Activated CD4-positive, alpha-beta T cell treated with anti-CD3 and anti-CD28 coated beads for 4 hours (primary cell): ENCODE measurements at places on chromosomes 5 and 9.
A peak's percentile ranks its signal among the peaks of the same experiment; 100 is the strongest.

DNA sequence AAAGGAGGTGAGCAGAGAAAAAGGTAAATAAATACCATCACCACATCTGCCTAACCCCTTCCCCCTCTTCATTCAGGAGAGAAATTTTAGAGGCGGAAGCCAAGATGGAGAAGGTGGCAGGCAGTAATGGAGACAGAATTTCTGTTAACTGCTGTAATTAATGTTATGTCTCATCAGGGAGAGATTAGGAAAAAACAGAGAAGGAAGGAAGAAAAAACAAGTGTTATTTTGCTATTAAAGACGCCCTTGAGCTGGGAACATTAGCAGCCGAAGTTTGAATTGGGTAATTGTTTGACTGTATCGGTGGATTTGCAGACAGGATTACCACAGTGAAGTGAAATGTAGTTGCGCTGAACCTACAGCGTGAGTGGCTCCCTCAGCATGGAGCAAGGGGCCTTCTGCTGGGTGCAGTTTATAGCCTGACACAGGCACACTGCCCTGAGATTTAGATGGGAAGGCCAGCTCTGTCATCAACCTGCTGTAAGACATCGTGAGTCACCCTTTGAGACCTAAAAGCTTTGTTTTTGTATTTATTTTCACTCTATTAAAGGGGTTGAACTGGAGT lies 136.3 kb downstream of the ASTN2 start:
- DNase-seq, result no peak

GRCh38 chr9:94298949-94299599 lies 29.4 kb downstream of the NUTM2F start:
- DNase-seq, result no peak

DNA sequence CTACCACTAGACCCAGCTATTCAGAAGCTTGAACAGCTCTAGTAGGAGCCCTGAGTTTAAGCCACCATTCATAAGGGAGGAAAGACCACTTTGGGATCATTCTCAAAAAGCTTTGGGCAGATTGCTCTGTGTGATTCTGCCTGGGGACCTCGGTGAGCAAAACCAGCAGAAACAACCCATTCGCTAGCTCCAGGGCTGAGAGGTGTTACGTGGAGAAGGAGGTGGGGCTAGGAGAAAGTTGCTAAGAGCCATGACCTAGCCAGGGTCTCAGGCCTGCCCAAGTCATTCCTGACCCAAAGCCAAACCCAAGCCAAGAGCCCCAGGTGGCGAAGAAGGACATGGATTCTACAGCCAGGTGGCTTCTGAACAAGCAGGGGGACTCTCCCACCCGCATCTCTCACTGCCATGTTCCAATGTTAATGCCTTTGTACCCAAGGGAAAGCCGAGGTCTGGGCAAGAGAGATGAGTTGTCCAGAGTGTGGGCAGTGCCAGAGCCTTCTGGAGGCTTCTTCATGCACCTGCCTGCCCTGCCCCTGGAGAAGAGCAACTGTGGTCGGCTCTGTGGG lies 4.0 kb upstream of the BARHL1 start:
- DNase-seq, result no peak

DNA sequence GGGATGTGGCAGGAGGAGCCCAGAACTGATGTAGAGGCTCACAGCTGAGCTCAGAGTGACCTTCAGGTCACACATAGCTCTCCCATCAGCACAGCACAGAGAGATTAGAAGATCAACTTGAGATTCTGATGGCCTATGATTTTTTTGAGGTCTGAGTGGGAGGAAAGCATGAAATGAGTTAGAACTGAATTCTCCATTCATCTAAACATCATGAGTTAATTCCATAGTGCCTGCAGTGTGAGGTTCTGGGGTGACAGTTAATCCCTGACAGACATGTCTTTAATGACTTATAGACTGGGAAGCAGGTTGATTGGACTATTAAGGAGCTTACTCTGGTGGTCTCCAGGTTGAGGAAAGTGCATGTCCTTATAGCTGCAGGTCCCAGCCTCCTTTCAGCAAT lies 22.4 kb downstream of the SLC22A5 start:
- DNase-seq, result no peak

DNA sequence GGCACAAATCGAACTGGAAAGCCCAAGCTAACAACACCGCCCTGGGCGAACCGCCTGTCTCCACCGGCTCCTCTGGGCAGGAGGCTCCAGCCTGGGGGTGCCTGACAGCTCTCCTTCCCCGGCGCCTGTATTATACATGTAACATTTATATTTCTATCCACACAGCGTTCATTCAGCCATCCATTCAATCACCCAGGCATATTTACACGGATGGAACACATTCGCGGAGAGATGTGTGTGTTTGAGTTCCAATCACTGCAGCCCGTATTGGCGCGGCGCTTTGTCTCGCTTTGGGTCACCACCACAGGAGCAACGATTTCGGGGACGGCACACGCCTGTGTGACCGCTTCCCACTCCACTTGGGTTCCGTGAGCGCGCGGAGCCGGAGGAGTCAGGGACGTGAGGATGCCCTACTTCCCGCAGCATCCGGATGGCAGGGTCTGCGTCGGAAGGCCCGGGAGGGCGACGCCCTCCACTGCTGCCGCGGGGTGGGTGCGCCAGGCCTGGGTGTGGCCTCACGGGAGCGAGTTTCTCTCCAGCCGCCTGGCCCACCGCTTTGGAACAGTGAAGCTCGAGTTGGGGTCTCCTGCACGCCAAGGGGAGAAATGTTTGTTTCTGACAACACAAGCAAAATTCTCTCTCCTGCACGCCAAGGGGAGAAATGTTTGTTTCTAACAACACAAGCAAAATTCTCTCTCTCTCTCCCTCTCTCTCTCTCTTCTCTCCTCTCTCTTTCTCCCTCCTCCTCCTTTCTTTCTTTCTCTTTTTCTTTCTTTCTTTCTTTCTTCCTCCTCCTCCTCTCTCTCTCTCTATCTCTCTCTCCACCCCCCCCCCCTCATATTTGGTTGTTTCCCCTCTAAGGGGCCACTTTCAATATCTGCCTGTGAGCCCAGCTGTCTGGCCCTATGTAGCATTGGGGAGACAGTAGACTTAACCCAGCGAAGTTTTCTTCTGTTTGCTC lies 1.1 kb upstream of the SV2C start:
- DNase-seq, result no peak

DNA sequence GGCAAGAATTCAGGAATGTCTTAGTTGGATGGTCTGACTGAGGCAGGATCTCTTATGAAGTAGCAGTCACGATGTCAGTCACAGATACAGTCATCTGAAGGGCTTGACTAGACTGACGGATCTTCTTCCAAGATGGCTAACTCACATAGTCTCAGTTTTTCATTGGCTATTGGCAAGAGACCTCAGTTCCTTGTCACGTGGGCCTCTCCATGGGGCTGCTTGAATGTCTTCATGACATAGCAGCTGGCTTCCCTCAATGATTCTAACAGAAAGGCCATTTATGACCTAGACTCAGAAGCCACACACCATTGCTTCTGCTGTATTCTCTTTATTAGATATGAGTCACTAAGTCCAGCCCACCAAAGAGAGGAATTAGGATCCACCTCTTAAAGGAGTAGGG lies 4.7 kb downstream of the APC start:
- no peak for DNase-seq

GRCh38 chr9:89421595-89421994 lies 76.3 kb downstream of the SEMA4D start:
- peak; percentile 71 for DNase-seq

DNA sequence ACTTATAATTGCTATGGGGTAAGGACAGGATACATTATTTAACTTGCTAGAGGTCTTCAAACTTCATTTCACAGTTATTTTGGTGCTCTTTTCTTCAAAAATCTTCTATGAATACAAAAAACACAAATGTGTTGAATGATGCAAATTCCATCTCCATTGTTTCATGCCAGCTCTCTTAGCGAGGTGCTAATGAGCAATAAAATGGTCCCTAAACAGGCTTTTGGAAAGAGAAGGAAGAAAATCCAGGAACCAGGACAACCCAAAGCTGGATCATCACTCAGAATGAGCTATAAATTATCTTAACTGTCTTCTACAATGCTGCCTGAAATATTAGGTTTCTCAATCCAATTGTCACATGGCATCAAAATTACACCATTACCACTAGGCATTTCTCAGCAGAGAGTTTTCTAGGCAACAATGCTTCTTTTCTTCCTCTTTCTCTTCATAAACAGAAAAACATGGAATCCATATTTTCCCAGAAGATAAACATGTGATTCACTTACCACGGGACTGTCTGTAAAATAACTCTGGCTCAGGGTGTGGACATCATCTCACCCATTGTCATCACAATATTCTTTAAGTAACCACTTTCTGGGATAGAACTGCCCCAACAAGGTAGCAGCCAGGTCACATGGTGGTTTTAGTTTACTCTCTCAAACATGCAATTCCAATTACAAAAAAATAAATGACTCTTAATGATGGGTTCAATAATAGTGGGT lies 249.4 kb downstream of the NPR3 start:
- no peak for DNase-seq

DNA sequence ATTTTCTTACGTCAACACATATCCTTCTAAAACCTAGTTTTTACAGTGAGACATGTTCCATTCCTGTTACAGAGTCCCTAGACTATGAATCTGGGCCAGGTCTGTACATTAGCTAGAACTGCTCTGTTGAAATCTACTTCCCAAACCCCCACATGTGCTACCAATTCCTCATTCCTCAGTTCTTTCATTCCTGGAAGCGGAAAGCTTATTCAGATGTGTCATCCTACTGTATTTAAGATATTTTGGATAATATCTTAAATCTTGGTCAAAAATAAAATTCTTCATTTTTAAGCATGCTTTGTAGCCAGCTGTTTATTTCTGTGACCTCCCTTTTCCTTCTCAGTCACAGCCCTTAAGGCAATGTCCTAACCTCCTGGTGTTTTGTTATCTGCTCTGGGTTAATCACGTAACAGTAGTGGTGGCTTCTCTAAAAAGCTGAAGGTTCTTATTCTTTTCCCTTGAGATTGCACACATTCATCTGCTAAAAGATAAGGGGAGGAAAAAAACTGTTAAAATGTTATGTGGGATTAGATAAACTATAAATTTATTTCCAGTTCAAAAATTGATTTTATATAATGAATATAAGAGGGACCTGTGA lies 35.6 kb downstream of the GLRX start:
- DNase-seq, result no peak

GRCh38 chr5:170252720-170253350 lies 20.1 kb downstream of the C5orf58 start:
- DNase-seq, result no peak

DNA sequence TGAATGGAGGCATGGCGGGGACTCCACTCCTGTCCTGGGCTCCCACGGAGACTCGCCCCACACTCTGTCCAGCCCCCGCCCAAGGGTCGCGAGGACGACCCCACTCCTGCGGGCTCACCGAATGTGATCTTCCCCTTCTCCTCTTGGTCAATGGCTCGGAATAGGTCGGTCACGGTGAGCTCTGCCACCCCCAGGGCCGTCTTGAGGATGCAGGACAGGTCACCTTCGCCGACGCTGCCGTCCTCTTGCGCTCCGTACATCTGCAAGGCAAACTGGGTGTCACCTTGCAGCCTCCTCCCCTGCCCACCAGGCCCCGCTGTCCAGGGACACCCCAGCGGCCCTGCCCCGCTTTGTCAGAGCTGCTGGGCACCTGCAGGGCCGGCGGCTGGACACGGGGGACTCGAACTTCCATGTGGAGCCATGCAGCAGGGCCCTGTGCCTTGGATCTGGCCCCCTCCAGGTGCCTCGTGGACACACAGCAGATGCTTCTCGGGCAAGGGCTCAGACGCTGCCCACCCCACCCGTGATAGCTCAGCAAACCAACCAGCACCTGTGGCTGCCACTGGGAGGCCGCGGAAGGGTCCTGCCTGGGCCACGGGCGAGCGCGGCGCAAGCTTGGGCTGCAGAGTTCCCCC lies 21.5 kb upstream of the SLC6A3 start:
- DNase-seq, result no peak

DNA sequence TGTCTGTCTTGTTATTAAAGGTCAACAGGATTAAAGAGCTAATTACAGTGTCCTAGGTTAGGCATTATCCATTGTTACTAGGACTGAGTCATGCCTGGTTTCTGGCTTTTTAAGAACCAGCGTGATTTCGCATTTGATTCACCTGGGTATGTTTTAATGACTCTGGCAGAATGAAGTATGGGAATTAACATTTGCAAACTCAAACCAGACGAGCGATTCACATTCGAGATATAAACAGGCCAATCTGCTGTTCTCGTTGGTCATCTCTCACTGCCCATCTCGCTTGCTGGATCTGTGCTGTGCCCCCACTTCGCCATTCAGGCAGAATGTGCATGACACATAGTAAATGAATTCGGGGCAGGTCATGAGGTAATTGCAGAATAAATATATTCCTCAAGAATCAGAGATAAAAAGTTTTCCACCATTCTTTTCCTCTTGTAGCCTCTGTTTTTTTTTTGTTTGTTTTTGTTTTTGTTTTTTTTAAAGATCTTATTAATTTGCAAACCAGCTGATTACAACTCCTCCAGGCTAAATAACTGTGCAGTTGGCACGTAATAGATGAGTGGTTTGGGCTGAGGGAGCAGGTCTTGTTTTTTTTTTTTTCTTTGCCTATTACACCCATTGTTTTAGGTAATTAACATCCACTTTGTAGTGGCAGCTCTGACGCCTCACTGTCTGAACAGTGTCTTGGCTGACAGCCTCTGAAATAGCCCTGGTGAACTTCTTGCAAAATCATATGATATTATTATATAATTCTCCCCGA lies 313.5 kb upstream of the MSX2 start:
- DNase-seq, result no peak

DNA sequence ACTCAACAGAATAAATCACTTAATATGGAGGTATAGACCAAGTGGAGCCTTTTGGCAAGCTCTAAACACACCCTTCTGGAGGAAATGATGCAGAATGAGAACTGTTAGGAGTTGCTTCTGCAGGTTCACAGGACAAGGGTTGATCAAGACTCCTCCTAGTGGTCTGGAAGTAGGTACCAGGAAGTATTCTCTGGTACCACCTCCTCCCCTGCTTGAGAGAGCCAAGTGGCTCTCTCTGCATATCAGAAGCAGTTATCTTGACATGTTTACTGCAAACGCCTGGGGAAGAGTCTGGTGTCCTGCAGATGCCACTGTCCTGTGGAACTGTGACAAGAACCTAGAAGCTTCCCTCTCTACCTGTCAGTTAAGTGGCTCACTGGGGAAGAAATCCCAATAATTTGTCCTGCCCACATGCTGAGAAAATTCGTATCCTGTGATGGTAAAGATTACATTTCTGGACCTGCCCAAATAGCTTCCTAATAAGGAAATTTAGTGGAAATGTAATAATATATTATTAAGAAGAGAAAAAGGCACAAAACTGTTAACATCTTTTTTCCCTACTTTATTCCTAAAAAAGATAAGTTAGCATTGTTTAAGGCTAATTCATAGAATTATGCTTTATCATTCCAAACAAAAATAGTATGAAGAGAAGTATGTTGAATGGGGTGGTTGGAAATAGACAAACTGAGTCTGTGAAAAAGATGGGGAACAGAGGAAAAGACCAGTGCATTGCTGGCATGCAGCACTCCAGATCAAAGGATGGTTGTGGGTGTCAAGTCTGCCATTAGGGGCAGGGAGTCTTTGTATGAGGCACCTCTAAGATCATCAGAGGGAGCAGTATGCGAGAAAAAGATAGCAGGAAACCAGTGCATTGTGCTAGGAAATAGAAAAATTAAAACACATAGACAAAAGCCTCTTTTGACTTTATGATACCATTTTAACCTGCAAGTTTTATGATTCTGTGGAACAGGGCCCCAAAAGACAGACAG lies 118.8 kb downstream of the CDC42SE2 start:
- peak; percentile 56 for DNase-seq

GRCh38 chr9:108832179-108832500 lies 23.6 kb downstream of the ACTL7B start:
- no peak for DNase-seq
